ENCODE measurements at places on chromosomes 11 and 22.

GRCh38 chr11:103699216-103699615 is 337.2 kb upstream of the DDI1 start:
- no peak overlapping the region for H3K4me3 ChIP-seq
- no peak overlapping the region for H3K27ac ChIP-seq
- peak; percentile 5 for DNase-seq

DNA sequence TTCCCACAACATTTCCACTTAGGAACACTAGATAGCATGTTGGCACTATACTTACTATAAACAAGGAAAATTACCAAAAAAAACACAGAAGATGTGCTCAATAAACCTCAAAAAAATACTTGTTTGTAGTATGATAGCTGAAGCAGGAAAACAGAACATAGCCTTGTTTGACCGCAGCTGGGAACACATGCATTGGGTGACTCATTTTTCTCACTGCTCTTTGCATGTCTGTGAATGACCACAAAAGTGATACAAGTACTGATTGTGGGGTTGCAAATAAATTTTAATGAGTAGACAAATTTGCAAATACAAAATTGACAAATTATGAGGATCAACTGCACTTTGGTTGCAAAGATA is 22.8 kb upstream of the GUCY1A2 start:
- no peak overlapping the region for H3K4me3 ChIP-seq
- no peaks in the 10 kb centered on the region for H3K27me3 ChIP-seq
- no peak overlapping the region for H3K27ac ChIP-seq
- no peaks in the 10 kb centered on the region for H3K36me3 ChIP-seq
- H3K4me1 ChIP-seq: no peaks in the 10 kb centered on the region

GRCh38 chr11:723120-723883 is 17.3 kb downstream of the EPS8L2 start:
- H3K27ac ChIP-seq: no peak overlapping the region
- H3K4me3 ChIP-seq: no peak overlapping the region
- DNase-seq: peak; percentile 86

GRCh38 chr11:34810107-34810562 is 106.0 kb downstream of the APIP start:
- no peak for DNase-seq
- no peak overlapping the region for H3K4me3 ChIP-seq
- no peaks in the 10 kb centered on the region for H3K36me3 ChIP-seq
- no peak overlapping the region for H3K27ac ChIP-seq
- H3K27me3 ChIP-seq: no peaks in the 10 kb centered on the region

GRCh38 chr11:69010964-69011623 is 2.0 kb downstream of the MRGPRF start:
- H3K4me3 ChIP-seq: peak overlapping the region; percentile 61
- H3K27ac ChIP-seq: peak overlapping the region; percentile 87
- DNase-seq: peak; percentile 96
- H3K27me3 ChIP-seq: peaks cover 60% of the 10 kb centered on the region
- peaks cover 84% of the 10 kb centered on the region for H3K4me1 ChIP-seq

DNA sequence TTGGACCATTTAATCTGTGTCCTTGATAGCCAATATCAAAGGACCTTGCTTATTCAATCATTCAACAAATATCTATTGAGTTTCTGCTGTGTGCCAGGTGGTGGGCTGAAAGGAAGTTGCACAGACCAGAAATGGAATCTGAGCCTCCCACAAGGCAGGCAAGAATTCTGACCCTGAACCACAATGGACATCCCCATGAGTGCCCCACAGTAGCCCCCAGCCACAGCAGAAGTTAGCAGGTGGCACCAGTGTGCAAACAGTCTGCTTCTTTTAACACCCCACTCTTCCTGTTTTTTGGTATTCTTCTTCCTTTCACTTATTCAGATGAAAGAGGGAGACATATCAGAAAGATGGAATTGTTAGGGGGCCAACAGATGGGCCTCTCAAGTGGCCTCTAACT is 12.2 kb upstream of the SERPING1 start:
- no peak overlapping the region for H3K4me3 ChIP-seq
- no peak overlapping the region for H3K27ac ChIP-seq
- no peaks in the 10 kb centered on the region for H3K36me3 ChIP-seq

- no peak for DNase-seq
- H3K27me3 ChIP-seq: no peaks in the 10 kb centered on the region
- no peak overlapping the region for H3K27ac ChIP-seq
- H3K36me3 ChIP-seq: no peaks in the 10 kb centered on the region
Observed at GRCh38 chr11:15935373-15935772, 421.0 kb downstream of the SOX6 start.

GRCh38 chr22:33920927-33921524 is 750 bp upstream of the LARGE1 start:
- peaks cover 52% of the 10 kb centered on the region for H3K4me1 ChIP-seq
- H3K4me3 ChIP-seq: peak overlapping the region; percentile 72
- no peaks in the 10 kb centered on the region for H3K27me3 ChIP-seq
- peak; percentile 99 for DNase-seq
- peak overlapping the region; percentile 91 for H3K27ac ChIP-seq

- H3K36me3 ChIP-seq: peaks cover 5% of the 10 kb centered on the region
- H3K27ac ChIP-seq: no peak overlapping the region
- H3K4me1 ChIP-seq: peaks cover 5% of the 10 kb centered on the region
- no peak overlapping the region for H3K4me3 ChIP-seq
- no peak for DNase-seq
Observed at GRCh38 chr22:33405194-33405593, 347.0 kb upstream of the SYN3 start.

GRCh38 chr11:41665441-41666360 is 206.2 kb upstream of the LRRC4C start:
- no peak overlapping the region for H3K4me3 ChIP-seq
- H3K36me3 ChIP-seq: no peaks in the 10 kb centered on the region
- no peaks in the 10 kb centered on the region for H3K4me1 ChIP-seq
- DNase-seq: peak; percentile 27
- no peaks in the 10 kb centered on the region for H3K27me3 ChIP-seq
- no peak overlapping the region for H3K27ac ChIP-seq

DNA sequence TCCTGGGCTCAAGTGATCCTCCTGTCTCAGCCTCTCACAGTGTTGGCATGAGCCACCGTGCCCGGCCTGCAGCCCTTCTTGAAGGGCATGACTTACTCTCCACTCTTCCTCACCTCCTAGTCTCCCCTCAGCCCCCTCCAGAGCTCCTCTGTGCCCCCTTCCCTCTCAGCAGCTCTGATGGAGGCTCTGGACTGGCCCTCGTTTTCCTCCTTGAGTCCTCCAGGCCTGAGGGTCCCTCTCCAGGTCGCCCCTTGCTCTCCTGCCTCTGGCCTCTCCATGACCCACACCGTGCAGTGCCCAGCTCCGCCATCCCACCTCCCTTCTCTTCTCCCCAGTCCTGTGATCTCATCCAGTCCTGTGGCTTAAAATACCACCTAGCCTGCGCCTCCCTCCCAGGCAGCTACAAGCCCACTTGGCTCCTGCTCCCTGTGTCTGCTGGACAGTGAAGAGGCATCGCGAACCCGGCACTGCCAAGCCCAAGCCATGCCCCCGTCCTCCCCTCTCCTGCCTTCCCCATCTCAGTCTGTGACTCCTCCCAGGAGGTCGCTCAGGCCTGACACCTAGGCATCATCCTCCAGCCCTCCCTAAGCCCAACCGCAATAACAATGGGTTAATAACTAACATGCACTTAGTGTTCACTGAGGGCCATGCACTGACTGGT is 11.9 kb downstream of the KCNJ4 start:
- no peaks in the 10 kb centered on the region for H3K36me3 ChIP-seq
- H3K27me3 ChIP-seq: peaks cover 57% of the 10 kb centered on the region
- no peak overlapping the region for H3K27ac ChIP-seq
- no peaks in the 10 kb centered on the region for H3K4me1 ChIP-seq
- no peak for DNase-seq
- H3K4me3 ChIP-seq: no peak overlapping the region

GRCh38 chr22:36644333-36644757 is 59.2 kb downstream of the CACNG2 start:
- no peak overlapping the region for H3K4me3 ChIP-seq
- H3K27me3 ChIP-seq: peaks cover 84% of the 10 kb centered on the region
- no peaks in the 10 kb centered on the region for H3K36me3 ChIP-seq
- DNase-seq: peak; percentile 88

DNA sequence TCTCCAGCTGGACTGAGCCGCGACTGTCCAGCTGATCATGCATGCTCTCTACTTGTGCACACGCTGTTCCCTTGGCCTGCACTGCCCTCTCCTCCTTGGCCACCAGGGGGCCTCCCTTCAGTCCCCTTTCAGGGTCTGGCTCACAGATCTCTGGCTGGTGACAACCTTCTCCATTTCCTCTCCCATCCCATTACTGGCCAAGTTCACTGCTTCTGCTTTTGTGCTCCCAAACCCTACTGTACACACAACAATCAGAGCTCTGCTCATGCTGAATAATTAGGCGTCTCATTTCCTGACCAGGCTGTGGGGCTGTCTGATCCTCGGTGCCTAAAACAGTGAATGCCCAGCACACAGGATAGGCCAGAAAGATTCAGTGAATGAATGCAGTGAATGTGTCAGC is 224.0 kb upstream of the NARS2 start:
- H3K36me3 ChIP-seq: no peaks in the 10 kb centered on the region
- no peak overlapping the region for H3K4me3 ChIP-seq
- peaks cover 25% of the 10 kb centered on the region for H3K4me1 ChIP-seq
- no peak overlapping the region for H3K27ac ChIP-seq
- H3K27me3 ChIP-seq: no peaks in the 10 kb centered on the region

- peak within 1 kb of the TSS; percentile 94 for H3K27ac ChIP-seq
- peak within 1 kb of the TSS; percentile 80 for H3K4me3 ChIP-seq
- H3K4me1 ChIP-seq: peaks cover 50% of the 10 kb centered on the region
- H3K36me3 ChIP-seq: peaks cover 36% of the 10 kb centered on the region
- peak; percentile 97 for DNase-seq
Observed at GRCh38 chr11:65134240-65134951, at the start of gene SYVN1. Gene SYVN1 (minus strand): TSS chr11:65134519. CDS start chr11:65133601, 918 bp downstream.

DNA sequence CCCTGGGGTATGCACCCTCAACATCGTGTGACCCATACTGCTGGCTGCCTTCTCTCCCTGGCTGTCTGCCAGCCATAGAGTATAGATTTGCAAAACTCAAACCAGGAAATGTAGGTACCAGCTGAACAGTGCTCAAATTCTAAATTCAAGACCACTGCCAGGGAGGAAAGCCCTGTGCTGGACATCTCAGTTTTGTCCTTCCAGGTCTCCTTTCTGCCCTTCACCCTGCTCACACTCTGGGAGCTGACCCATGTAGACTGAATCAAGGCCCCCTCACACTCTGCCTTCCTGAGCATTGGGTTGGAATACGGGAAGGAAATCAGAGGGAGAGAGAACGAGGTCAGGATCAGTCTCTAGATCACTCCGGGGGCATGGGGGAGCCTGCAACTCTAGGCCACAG is 12.4 kb upstream of the DRD2 start:
- no peak for DNase-seq
- H3K27me3 ChIP-seq: no peaks in the 10 kb centered on the region
- H3K4me1 ChIP-seq: no peaks in the 10 kb centered on the region
- no peak overlapping the region for H3K4me3 ChIP-seq

- H3K36me3 ChIP-seq: no peaks in the 10 kb centered on the region
- DNase-seq: no peak
- no peak overlapping the region for H3K27ac ChIP-seq
- H3K4me3 ChIP-seq: no peak overlapping the region
- H3K27me3 ChIP-seq: no peaks in the 10 kb centered on the region
- no peaks in the 10 kb centered on the region for H3K4me1 ChIP-seq
Observed at GRCh38 chr22:24753914-24754313, 20.6 kb downstream of the PIWIL3 start.

DNA sequence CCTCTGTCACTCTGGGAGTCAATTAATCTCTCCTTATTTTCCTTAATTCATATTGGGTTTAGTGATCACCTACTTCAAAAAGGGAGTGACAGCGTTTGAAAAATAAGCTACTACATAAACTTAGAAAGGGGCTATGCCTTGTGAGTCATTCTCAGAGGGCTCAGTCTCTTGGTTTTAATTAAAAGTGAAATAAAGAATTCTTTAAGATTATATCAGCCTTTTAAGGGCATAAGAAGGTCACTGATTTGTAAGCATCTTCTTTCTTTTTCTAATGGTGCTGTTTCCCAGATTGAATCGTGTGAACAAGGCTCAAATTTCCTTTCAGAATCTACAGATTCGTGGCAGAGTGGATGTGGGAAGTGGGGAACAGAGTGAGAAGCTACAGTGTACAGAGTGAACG is 636.2 kb upstream of the CCDC90B start:
- no peaks in the 10 kb centered on the region for H3K4me1 ChIP-seq
- no peak for DNase-seq
- no peaks in the 10 kb centered on the region for H3K27me3 ChIP-seq
- H3K36me3 ChIP-seq: no peaks in the 10 kb centered on the region
- no peak overlapping the region for H3K27ac ChIP-seq

- no peaks in the 10 kb centered on the region for H3K36me3 ChIP-seq
- H3K27me3 ChIP-seq: no peaks in the 10 kb centered on the region
- peak; percentile 48 for DNase-seq
- peaks cover 66% of the 10 kb centered on the region for H3K4me1 ChIP-seq
Observed at GRCh38 chr22:37733625-37734401, 37.0 kb downstream of the TRIOBP start.

GRCh38 chr22:50010676-50011446 is 1.7 kb downstream of the IL17REL start:
- DNase-seq: no peak
- H3K36me3 ChIP-seq: no peaks in the 10 kb centered on the region
- H3K27me3 ChIP-seq: peaks cover 52% of the 10 kb centered on the region
- H3K4me1 ChIP-seq: peaks cover 68% of the 10 kb centered on the region

- H3K4me3 ChIP-seq: no peak overlapping the region
- DNase-seq: peak; percentile 74
- no peaks in the 10 kb centered on the region for H3K27me3 ChIP-seq
- H3K4me1 ChIP-seq: peaks cover 11% of the 10 kb centered on the region
- H3K36me3 ChIP-seq: no peaks in the 10 kb centered on the region
- peak overlapping the region; percentile 51 for H3K27ac ChIP-seq
Observed at GRCh38 chr11:334264-334994, 13.8 kb upstream of the IFITM3 start.
